ENCODE measurements at places on chromosomes 5 and 9. TPM values are rescaled to one million over a fixed set of nuclear protein-coding genes. Genes with fewer than 3 reads are reported as not detected.

PRRX2 gene
- total RNA-seq: 10.9 TPM

HAPLN1 gene
- not detected for total RNA-seq

S100Z gene
- total RNA-seq: not detected

FAM153A gene
- not detected for total RNA-seq
